Spinal cord (tissue), 10 donors: ENCODE measurements at places on chromosomes 12 and 14.

- no peak for DNase-seq
Observed at GRCh38 chr12:39807043-39807442, 187.4 kb upstream of the ABCD2 start.

DNA sequence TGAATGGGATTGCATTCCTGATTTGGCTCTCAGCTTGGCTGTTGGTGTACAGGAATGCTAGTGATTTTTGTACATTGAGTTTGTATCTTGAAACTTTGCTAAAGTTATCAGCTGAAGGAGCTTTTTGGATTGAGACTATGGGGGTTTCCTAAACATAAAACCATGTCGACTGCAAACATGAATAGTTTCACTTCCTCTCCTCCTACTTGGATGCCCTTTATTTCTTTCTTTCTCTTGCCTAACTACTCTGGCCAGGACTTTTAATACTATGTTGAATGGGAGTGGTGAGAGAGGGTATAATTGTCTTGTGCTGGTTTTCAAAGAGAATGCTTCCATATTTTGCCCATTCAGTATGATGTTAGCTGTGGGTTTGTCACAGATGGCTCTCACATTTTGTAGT lies 141.5 kb downstream of the CEP83 start:
- no peak for DNase-seq

GRCh38 chr12:14868916-14869506 lies 16.6 kb downstream of the MGP start:
- no peak for DNase-seq

GRCh38 chr14:94670692-94671285 lies 58.6 kb downstream of the SERPINA3 start:
- no peak for DNase-seq

DNA sequence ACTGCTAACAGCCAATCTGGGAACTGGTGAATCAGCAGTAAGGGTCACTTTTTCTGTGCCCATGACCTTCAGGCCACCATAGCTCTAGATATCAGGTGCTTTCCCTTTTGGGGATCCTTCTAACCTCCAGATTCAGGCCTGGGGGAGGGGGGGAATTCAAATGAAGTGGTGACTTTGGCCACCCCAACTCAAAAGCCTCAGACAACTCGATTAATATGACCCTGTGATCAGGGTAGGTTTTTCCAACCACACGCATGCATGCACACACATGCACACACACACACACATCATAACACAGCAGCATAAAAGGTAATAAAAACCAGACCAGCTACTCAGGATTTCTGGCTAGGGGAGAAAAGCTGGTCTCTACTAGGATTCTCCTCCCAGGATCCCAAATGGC lies 5.3 kb downstream of the TBX3 start:
- DNase-seq: no peak

DNA sequence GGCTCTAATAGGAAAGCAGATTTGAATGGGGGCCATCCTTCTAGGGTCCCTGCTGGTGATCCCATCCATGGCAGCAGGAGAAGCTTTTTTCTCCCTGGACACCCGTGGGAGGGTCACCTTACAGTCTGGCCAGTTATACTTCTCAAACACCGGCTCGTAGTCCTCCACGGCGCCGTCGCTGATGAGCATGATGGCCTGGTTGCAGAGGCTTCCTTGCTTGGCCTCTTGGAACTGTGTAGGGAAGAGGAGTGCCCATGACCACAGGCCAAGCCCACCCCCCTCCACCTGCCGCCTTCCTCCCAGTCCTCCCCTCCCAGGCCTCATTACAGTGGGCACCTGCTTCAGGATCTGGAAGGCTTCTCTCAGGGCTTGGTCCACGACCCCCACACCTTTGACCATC lies 33.8 kb downstream of the CACNA2D4 start:
- DNase-seq: no peak

DNA sequence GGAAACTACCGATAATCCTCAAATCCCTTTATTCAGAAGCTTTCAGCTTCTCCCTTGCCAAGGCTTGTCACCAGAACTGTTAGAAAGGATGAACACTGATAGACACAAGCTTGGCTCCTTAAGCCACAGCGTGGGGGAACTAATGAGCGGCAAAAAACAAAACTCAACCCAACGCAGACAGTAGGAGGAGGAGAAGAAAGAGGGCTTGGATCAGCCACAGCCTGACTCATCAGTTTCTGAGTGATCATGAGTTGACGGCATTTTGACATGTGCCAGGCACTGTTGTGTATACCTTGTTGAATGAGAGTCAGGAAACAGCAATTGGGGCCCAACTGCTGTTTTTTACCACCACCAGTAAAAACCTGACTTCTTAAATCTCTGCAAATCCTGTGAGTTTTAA lies 23.7 kb downstream of the PLXNC1 start:
- no peak for DNase-seq

GRCh38 chr12:30823156-30823699 lies 68.5 kb upstream of the CAPRIN2 start:
- no peak for DNase-seq

DNA sequence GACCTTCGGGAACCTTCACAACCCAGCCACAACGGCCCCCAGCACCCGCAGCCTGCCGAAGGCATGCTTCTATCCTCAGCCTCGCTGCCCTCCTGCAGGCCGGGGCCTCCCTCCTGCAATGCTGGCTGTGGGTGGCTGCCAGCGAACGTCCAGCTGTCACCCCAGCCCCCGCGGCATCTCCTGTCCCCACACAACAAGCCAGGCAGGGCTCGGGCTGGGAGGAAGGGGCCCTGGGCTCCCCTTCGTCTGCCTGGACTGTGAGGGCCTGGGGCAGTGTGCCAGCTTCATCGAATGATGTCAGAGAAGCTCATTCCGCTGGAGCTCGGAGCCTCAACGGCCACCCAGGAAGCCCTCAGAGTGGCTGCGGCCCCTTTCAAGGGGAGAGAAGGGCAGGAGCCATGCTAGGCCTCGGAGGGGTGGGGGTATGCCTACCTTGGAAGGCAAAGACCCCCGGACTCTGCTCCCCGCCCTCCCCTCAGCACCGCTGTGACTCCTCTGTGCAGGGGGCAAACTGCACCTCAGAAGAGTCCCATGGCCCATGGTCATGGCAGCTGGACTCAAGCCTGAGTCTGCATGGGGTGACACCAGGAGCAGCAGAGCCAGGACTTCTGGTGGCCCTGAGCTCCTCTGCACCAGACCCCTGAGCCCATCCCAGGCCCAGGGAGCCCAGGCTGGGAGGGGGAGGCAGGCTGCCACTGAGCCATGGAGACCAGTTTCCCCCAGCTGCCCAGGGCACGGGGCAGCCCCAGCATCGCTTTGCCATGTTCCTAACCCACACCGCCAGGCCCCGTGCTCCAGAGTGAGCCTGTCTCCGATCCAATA lies 24.7 kb upstream of the C14orf180 start:
- DNase-seq: peak; percentile 76

- no peak for DNase-seq
Observed at GRCh38 chr12:68904351-68904962, 28.5 kb downstream of the CPM start.

GRCh38 chr12:121610239-121611149 lies 15.8 kb upstream of the ORAI1 start:
- peak; percentile 64 for DNase-seq

GRCh38 chr12:88153959-88154358 lies 11.9 kb downstream of the TMTC3 start:
- peak; percentile 7 for DNase-seq

GRCh38 chr12:541676-542324 lies 82.1 kb downstream of the B4GALNT3 start:
- DNase-seq: no peak

DNA sequence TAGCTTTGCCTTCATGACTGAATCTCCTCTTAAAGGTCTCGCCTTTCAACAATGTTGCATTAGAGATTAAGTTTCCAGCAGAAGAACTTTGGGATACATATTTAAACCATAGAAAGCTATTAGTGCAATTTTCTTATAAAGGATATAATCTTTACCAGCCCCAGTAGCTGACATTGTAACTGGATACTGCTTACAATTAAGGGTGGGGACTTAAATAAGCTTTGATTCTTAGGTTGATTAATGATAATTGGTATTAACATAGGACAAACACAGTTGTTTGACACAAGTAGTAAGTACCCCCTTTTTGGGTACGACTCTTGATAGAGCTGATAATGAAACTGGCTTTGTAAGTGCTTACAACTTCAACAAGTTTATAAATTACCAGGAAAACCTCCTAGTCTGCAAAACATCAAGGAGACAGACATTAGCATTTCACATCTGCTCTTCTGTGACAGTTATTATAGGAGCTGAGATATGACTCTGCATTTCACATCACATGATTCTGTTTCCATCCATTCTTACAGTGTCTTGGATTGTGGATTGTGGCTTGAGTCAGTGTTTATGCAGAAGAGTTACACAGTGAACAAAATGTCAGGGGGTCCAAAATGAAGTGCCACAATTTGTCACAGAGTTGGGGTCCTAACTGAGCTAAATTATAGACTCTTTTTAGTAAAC lies 249.1 kb upstream of the E2F7 start:
- no peak for DNase-seq

DNA sequence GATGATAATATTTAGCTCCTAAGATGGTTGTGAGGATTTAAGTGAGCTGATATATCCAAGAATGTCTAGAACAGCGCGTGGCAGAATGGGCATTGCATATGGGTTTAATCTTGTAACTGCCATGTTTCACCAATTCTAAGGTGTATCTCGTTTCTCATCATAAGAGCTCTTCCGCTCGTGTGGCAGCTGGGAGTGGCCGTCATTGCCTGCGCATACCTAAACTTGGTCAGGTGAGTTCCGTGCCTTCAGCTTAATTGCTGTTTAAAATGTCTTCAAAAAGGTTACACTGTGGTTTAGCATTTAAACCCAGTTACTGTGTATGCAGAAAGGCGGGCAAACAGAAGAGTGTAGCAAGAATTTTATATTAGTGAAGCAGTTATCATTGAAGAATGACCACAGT lies 4.5 kb upstream of the AQP2 start:
- DNase-seq: no peak

DNA sequence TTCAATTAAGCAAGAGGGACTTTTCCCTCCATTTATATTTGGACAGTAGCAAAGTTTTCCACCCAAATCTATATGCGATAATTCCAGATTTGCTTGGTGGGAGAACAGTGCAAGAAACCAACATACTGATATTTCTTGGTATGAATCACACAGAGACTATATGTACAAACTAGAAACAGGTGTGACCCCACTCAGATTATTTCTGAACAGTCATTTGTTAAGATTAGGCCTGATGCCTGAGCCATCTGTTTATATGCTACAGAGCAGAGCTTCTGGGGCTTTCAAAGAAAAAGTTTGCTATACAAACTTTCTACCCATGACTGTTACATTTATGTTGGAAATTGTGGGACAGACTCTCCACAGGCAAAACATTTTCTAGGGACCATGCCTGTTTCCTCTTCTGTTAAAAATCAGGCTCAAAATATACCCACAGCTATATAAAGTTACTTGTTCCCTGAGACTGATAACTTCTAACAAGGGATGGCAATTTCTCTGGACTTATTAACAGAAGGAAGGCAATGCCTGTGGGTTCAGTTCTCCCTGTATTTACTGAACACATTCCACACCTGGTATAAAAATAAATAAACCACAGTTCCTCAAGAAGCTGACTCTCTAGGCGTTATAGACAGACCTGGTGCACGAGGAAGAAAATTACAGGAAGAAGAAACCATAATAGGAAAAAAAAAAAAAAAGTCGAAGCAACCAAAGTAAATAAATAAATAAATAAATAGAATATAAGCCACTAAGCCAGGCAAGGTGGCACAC lies 8.0 kb downstream of the PTPN21 start:
- no peak for DNase-seq

DNA sequence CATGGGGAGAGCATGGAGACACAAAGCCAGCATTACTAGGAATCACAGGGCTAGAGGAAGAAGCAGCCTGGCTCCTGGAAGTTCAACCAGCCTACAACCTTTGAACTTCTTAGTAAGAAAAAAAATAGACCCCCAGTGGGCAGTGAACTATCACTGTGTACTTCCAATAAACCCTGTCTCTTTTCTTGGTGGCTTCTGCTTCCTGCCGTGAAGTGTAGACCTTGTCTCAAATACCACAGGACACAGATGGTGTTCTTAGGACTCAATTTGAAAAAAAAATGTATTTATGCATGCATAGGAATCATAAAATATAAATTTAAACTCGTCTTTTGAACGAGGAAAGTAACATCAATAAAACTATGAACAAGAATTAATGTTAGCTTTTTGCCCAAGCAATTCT lies 3.6 kb upstream of the PTGER2 start:
- no peak for DNase-seq
